ENCODE measurements at places on chromosomes 2 and 18.

DNA sequence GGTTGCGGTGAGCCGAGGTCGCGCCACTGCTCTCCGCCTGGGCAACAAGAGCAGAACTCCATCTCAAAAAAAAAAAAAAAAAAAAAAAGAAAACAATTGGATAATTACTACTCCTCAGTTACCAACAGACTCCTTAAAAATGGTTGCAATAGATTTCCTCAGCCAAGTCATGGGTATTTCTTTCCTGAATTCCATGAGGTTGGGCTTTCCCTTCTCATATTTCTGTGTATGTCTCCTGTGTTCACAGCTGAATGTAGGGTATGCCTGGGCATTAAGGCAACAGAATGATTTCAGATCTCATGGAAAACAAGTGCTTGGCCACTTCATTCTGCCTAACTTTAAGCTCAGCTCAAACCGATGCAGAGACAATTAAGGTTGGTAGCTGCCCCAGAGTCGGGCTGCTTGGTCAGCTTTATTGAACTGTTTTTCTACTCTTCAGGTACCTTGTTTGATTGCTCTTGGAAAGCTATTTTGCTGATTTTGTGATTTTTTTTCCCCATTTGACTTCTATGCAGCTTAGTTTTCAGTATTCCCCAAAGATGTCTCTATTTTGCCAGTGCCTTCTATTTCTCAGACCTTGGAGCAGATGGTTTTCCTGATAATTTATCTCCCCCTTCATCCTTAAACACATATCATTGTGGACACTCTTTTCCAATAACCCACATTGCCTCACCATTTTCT lies 24.8 kb downstream of the KIF5C start:
- no peak for DNase-seq

- no peak for DNase-seq
Measured at GRCh38 chr2:219508971-219509779, 5.1 kb upstream of the ASIC4 start.

DNA sequence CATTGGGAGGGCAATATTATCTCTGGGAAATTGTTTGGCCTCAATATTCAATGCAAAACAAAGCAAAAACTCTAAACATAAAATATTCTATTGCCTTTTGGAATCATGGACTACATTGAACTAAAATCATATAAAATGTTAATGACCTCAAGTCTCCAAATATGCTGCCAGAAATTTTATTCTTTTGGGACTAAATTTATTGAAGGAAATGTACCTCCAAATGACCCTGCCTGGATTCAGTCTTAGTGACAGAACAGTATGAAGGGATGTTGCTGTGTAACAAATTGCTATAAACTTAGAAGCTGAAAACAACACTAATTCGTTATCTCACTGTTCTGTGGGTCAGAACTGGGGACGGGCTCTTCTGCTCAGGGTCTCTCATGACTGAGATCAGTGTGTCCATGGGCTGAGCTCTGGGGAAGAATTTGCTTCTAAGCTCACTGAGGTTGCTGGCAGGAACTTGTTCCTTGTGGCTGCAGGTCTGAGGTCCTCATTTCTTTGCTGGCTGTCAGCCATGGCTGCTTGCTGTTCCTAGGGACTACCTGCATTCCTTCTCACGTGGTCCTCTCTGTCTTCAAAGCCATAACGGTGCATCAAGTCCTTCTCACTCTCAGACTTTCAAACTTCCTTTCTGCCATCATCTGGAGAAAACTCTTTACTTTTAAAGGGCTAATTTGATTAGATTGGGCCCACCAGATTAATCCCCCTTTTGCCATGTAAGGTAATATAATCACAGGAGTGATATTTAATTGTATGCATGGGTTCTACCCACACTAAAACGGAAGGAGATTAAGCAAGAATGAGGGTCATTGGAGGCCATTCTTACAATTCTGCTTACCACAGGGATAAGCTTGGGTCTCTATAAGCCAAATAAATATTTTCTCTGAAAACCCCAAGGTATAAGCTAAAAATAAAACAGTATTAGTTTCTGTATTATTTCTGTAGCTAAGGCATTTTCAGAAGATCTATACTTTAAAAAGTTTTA lies 149.0 kb downstream of the ADCYAP1 start:
- DNase-seq, result no peak

GRCh38 chr2:197804758-197805714 lies 643 bp downstream of the PLCL1 start:
- DNase-seq, result peak; percentile 17

DNA sequence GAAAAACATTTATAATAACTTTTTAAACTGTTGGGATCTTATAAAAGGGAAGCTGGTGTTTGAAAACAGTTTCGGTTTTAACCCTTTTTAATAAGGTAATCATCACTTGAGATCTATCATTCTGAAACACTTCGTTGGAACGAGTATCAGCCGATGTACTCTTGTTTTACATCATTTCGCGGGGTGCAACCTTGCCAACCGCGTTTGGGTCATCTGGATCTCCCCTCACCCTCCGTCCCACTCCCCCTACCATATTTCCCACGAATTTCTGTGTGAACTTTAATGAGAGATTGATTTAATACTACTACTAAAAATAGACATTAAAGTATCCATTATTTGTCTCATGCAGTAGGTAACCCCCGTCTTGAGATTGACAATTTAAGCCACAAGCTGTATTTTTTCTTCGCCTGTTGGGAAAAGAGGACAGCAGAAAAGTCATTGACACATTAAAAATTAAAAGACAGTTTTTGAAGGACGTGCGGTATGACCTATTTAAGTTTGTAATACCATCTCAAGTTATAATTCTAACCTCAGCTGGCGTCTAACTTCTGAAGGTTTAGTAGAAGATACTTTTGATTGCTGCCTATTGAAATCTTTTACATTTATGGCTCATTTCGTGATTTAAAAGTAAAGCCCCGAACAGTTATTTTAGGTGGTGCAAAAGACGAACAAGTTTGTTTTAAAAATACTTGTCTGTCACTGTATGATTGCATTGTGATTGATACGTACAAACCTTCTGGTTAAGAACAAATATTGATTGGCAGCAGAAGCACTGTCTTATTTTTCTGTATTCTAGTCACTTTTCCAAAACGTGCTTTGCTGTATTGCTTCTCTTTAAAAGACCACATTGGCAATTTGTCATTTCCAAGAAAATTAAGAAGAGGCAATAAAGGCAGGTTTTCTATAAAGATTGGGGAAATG lies 1.5 kb downstream of the CREB1 start:
- DNase-seq, result no peak

GRCh38 chr18:38933910-38934510 lies 1368.4 kb upstream of the CELF4 start:
- no peak for DNase-seq

DNA sequence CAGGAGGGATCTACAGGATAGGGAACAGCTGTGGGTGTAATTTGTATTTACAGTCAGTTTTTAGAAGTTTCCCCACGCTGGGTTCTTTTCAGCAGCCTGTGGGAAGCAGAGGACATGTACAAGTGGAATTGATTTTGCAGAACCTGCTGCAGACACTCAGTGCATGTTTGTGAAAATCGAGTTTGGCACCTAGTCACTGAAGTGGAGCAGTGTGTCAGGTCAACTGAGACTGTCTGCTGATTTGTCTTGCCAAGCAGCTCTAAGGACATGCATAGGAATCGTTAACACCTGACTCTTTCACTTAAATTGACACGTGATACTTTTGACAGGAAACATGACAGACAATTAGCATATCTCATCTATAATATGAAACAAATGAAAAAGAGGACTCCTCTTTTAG lies 416.6 kb downstream of the TMX3 start:
- DNase-seq, result no peak

GRCh38 chr2:8099267-8099582 lies 582.6 kb upstream of the ID2 start:
- DNase-seq, result no peak

- no peak for DNase-seq
Measured at GRCh38 chr2:199659207-199659606, 191.8 kb downstream of the FTCDNL1 start.

DNA sequence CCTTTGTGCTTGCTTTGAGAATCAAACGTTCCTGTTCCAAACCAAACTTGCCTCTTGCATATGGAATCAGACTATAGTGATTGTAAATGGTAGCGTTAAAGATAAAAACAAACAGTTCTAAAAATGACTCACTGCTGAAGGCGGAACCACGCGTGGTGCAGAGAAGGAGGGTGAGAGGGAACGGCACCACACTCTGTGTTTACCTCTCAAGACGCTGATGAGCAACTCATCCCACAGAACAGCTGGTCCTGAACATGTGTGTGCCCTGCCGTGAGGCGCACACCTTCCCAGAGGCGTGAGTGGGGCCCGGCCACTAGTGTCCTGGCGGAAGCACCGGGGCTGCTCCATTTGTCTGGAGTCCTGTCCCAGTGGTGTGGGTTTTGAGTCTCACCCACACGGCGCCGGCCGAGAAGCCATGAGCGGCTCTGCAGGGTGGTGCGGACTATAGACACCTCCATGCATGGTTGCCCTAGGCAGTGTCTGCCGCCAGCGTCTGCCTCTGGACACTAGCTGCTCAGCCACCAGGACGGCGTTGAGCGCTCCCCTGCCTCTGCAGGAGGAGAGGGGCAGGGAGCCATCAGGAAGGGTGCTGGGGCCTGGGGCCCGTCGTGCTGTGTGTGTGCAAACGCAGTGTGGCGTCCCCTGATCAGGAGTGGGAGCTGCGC lies 52.1 kb downstream of the NFATC1 start:
- no peak for DNase-seq

GRCh38 chr18:11511434-11512095 lies 97.8 kb upstream of the SLC35G4 start:
- DNase-seq, result no peak

DNA sequence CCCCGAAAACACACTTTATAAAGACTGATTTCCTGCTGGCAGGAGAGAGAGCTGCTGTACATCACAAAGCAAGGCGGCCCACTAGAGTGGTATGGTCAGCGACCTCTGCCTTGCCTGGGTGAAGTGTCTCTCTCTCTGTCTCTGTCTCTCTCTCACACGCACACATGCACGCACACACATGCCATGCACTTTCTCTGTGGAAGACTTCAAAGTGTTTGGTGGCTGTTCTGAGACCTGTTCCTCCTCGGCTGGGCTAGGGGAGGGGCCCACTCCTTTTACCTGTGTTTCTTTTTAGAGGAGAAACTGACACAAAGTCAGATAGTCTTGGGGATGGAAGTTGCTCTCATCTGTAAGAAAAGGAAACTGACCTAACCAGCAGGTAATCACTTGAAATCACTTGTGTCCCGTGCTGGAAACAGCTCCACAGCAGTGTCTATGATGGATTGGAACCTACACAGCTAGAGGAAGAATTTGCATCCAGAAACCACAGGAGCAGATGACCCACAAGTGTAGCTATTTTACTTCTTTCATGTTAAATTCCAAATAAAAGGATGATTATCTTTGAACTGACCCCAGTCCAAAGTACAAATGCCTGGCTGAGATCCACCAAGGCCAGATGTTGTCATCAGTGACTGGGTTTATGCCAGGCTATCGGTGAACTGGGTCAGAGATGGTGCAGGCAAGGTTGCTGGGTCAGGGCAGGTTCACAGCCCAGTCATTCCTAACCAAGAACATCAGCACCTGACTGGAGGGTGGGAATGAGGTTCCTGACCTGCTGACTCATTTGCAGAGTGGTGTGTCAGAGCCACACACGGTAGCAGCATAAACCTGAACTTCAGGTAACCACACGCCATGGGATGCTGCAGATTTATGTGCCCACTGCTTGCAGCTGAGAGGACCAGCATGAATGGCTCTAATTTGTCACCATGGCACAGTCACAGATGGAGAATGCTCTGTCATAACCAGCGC lies 63.0 kb downstream of the NPAS2 start:
- no peak for DNase-seq

- DNase-seq, result no peak
Measured at GRCh38 chr2:47007223-47007825, 91.7 kb upstream of the MCFD2 start.

DNA sequence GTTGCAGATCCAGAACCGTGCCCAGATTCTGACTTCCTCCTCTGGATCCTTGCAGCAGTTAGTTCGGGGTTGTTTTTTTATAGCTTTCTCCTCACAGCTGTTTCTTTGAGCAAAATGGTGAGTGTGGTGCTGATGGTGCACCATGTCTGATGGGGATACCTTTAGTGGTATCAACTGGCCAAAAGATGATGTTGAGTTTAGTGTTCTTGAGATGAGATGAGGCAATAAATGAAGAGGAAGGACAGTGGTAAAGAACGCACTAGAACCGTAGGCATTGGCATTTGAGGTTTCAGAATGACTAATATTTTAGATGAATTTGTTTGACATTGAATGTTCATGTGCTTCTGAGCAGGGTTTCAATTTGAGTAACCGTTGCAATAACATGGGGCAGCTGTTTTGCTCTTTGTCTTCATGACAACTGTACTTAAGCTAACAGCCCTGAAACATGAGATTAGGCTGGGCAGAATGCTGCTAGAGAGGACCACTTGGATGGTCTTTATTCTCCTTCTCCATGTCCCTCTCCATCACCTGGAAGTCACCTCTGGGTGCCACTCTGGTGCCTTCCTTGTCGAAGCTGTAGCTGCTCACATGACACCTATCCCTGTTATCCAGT lies 3.9 kb downstream of the CTLA4 start:
- no peak for DNase-seq

DNA sequence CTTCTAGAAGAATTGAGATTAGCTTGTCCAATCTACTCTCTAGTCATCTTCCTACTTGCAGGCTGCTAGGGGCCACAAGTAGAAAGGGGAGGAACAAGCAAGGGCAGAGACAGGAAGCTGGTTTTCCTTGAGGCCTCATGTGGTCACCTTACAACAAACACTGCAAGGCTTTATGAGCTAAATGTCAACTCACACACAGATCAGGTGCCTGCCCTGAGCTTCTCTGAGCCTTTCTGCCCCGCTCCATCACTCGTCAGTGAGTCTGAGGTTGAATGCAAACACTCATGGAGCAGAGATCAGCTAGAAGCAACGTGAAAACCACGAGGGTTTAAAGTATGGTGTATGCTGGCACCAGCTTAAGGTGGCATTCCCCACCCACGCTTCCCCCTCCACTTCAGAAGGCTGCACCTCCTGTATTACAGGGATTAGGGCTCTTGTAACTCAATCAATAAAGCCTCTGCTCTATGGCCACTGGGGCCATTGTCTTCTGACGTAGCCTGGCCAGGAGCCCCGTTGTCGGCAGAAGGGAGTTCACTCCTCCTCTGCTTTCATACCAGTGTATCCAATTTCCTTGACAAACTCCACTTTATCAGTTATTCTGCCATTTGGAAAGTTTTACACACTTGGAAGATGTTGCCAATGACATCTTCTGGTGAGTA lies 5.4 kb upstream of the CRYGC start:
- DNase-seq, result no peak

DNA sequence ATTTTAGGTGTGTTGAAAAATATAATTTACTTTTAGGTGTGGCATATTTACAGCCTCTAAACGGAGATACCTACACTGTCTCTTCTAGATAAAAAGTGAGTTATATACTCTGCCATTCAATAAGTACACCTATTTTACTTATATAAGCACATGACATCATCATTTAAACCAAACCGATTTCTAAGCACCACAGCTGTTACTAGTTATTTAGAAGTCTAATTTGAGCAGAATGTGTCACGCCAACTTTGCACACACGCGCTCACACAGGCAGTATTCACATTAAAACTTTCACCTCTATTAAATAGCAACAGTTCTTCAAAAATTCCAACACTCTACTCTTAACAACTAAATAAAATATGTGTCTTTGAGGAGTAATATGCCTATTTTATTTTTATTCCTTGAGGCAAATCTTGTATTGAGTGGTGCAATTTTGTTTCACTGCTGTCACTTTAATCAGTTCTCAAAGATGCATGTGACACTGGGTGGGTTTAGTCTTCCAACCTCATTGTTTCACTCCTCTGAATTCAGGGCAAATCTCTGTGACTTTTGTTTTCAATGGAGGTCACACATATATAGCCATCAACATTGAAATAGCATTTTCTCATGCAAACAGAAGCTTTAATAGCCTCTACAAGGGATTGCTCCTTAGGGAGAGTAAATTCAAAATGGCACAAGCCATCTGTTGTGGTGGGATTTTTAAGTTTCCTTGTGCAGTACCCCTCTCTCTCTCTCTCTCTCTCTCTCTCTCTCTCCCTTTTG lies 721.0 kb downstream of the PLCL1 start:
- DNase-seq, result no peak
